Fibroblast of skin of scalp (primary cell): ENCODE measurements at places on chromosomes 2 and 18.

DNA sequence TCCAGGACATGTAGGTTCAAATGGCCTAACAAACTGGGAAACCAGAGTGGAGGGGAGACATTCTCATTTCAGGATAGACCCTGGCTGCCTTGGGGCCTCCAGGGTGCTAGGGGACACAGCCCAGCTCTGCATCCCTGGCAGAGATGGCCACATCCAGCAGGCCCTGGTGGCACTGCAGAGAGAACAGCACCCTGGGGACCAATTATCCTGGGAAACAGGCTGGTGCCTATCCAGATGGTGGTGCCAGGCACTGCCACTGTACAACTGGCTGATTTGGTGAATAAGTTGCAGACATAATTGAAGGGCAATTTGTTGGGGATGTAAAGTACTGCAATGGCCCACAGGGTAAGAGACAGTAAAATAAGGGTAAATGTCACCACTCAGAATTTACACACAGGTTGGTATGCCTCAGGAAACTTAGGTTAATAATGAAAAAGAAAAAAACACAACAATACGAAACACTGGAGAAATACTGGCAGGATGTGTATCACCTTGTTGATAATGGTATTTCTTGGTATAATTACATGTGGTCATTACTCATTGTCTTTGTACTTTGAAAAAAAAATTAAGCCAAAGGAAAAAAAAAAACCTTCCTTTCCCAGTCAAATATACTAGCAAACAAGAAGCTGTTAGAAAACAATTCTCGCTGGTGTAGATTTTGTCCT is 12.8 kb upstream of the SFTPB start:
- DNase-seq = no peak

DNA sequence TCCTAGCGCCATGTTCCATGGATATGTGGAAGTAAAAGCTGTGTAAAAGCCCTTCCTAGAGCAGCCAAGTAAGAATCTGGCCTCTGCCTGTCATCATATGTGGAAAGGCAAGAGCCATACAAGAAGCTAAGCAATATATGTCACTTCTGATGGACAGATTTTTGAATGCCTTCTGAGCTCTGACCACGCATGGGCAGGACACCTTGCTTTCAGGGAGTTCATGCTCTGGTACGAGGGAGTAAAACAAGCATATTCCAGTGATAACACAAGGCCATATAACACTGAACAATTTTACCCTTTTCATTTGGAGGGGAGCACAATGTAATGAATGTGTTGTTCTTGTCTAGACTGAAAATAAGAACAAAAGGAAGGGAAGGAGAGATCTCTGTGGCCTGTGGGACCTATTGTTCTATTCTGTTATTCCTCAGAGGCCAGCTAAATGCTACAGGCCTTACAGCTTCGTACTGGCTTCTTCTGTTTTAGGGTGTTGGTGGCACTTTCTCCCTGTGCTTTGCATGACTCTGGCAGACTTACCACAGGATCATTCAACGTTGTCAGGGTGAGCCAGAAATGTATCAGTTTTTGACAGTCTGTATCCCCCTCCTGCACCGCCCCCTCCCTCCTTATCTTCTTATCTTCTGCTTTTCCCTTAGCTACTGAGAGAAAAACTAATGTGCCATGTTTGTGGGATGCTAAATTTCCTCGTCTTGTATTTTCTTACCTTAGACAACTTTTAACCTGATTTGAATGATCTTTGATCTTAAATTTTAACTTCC is 99.5 kb downstream of the MAP4K4 start:
- no peak for DNase-seq

GRCh38 chr2:101446869-101447268 is 28.0 kb downstream of the RFX8 start:
- DNase-seq = peak; percentile 66

DNA sequence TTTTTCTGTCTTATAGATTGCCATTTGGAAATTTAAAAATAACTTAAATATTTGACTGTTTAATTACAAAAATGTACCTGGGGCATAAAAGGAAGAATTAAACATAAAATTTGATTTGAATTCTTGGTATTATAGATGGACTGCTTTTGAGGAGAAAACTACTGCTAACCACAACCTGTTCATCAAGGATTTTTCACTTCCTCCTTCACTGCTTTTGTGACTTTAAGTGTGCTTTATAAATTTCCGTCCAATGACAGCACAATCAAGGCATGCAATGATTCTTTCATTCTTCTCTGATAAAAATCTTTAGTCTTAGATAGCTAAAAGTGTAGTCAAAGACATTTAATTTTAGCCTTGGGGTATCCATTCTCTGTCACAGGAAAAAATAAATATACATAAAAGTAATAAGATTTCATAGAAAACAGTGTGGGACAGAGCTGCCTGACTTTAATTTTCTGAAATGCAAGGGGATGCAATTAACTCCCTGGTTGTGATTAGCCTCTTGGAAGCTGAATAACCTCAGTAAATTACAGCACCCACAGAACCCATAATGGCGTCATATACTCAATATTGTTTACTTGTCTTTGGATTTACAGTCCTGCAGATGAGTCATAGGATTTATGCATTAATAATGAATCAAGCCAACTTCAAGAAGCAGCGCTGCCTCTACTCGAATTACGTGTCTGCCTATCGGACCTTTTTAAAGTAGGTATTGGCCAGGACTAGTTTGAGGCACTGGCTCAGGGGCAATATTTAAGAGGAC is 587.9 kb downstream of the NRXN1 start:
- no peak for DNase-seq

GRCh38 chr2:177612659-177613058 is 220.1 kb downstream of the AGPS start:
- no peak for DNase-seq

- DNase-seq = no peak
These were observed 15.0 kb downstream of the MGAT4A start for GRCh38 chr2:98715812-98716451.

DNA sequence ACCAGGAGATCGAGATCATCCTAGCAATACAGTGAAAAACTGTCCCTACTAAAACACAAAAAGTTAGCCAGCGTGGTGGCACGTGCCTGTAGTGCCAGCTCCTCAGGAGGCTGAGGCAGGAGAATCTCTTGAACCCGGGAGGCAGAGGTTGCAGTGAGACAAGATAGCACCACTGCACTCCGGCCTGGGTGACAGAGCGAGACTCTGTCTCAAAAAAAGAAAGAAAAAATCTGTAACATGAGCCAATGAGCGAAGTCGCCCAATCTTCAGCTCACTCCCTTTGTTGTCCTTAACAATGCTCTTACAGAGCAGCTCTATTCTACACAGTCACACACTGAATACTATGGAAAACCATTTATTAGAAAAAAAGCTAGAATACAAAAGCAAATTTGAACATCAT is 22.0 kb downstream of the FAM98A start:
- no peak for DNase-seq

DNA sequence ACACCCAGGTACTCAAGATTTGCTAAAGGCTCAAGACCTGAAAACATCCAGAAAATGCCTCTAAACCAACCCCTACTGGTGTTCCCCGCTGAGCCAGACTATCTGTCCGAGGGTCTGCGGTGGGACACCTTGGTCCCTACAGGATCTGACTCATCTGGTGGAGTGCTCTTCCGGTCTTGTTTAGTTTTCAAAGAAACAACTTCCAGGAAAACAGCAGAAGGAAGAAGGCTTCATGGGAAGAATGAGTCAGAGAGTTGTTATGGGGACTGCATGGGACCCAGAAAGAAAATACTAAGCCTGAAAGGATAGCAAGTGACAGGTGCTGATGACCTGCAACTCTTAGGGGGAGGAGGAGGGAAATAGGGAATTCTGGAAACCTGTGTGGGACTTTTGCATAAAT is 41.3 kb downstream of the ZFP36L2 start:
- no peak for DNase-seq

GRCh38 chr2:163436963-163437362 is 298.8 kb downstream of the FIGN start:
- DNase-seq = no peak

DNA sequence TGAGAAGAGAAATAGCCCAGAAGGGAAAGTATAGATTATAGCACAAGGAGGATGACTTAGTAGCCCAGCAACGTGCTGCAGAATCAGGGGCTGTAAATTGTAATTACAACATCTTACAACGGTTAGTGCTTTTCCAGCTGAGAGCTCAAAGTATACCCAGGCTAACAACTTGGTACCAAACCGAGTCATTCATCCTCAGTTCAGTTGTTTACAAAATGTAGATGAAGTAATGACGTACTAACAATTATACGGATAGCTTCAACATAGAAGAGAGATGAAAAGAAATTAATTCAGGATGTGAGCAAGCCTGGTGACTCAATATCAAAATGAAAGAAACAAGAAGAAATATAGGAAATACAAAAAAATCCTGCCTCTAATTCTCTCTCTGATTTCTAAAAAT is 99.2 kb downstream of the DYNAP start:
- no peak for DNase-seq

GRCh38 chr2:217396165-217396564 is 536.3 kb upstream of the TNP1 start:
- DNase-seq = peak; percentile 49

DNA sequence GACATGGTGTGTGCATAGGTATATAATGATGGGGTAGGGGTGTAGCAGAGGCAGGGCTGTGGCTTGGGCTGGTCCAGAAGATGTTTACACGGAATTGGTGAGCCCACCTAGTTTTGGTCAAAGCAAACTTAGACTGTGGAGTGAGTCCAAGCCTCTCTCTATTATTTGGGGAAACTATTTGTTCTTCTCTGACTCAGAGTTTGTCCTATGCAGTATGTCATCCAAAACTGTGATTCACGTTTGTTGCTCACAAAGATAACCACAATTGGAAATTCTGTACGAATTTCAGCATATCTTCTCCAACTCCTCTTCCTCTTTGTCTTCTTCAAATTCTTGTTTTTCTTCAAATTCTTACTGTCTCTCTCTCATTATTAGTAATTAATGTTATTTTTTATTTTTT is 292.9 kb downstream of the XIRP2 start:
- DNase-seq = peak; percentile 37

- DNase-seq = no peak
These were observed 278.5 kb upstream of the HNRNPA3 start for GRCh38 chr2:176934131-176934530.

DNA sequence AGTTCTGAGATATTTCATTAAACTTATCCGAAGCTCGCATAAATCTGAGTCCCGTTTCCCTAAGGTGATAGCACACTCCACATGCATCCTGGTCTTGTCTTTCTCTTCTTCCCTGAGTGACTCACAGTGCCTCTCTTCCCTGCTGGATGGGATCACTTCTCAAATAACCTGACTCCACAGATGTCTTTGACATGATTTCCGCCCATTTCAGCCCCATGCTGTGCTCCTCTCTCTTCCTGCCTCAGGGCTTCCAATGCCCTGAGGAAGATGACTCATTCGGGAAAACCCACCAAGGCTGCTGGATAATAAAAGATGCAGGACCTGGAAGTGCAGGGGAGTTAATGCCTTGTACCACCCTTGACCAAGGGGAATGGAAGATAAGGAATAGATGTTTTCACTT is 441.7 kb upstream of the SOX11 start:
- peak; percentile 62 for DNase-seq

DNA sequence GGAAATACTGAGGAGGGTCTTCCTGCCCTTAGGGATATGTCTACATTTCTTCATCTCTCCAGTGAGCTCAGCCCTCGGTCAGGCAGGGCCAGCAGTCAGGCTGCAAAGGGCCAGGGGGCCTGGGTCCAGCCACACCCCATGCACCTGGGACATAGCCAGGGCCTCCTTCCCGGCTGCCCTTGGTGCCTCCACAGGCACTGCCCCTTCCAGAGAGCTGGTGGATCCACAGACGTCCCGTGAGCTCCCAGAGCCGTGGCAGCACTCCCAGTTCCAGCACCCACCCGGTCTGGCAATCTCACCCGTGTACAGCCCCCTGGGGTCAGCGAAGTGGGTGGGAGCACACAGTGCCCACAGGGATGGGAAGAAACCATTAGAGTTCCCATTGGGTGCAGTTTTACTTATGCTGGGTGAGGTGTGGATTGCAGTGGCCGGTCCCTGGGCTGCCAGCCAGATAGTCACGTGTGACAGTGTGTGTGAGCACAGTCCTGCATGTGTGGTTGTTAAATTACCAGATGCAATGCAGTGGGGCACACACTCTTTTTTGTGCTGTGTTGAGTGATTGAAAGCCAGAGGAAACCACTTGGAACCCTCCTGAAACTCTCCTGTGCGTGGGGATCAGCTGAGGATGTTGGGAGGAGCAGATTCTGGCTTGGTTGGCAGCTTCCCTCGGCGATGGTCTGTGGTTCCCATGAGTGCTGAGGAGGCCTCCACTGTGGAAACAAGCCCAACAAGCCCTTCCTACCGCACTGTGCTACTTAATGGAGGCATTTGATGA is 131.0 kb downstream of the SNTG2 start:
- DNase-seq = peak; percentile 52

DNA sequence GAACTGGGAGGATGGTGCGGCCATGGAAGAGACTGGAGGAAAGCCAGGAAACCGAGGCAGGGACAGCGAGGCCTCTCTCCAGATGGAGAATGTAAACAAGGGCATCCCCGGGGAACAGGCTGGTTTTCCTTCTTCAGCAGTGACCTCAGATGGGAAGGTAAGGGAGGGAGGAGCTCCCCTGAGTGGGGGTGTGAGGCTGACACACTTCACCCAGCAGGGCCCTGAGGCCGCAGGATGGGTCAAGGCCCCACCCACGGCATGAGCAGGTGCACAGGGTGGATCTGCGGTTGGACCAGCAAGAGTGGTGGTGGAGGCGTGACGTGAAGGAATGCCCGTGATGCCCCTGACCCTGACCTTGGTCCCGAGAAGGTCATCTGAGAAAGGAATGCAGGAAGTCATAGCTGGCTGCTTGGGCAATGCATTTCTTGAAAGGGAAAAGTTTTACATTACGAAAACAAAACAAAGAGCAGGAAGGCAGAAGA is 48.1 kb downstream of the ADCY3 start:
- peak; percentile 65 for DNase-seq

DNA sequence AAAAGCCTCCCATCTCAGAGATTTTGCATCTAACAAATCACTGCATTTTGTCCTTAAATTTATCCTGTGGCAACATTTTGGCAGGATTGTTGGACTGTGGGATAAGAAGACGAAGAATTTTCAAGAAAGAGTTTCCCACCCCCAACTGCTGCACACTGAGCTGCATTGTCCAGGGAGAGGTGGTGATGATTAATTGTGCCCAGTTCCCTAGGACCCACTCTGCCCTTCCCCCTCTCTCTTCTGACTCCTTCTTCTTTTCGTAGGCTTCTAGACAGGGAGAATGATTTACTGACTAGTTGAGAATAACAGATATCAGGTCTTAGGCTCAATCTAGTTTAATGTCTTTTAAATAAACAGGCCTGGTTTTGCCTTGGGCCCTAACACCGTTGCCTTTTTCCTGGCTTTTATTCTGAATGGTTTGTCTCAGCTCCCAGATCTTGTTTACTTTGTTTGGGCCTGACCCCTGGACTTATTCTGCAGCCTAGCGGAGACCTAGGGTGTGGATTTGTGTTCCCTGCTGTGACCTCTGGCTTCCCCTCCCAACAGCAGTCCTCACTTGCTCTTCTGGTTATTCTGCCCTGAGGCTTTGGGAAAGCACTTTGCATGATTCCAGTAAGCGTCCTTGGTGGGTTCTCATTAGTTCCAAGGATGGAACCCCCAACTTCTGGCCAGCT is 233.3 kb downstream of the INSIG2 start:
- DNase-seq = no peak
